ENCODE measurements at places on chromosomes 2 and 18.
A peak's percentile ranks its signal among the peaks of the same experiment; 100 is the strongest.

GRCh38 chr2:50364511-50364910 lies 667.4 kb downstream of the NRXN1 start:
- no peak for DNase-seq

GRCh38 chr2:34492561-34493455 lies 893.7 kb upstream of the FAM98A start:
- DNase-seq = no peak

DNA sequence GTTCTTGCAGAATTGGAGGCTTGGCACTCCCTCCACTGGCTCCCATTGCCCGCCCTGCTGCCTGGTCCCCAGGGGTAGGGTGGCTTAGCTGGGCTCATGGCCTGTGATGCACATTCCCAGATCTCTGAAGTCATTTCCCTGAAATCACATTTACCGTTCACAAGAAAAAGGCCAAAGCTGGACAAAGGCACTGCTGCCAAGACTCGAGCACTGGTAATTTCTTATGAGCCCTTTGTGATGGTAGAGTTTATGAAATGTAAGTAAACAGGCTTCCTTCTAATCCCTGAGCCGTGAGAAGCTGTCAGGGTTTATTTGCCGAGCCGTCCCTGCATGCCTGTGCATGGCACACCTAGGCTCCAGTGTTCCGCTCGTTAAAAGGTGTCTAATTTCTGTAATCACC lies 247.2 kb upstream of the EPAS1 start:
- no peak for DNase-seq

DNA sequence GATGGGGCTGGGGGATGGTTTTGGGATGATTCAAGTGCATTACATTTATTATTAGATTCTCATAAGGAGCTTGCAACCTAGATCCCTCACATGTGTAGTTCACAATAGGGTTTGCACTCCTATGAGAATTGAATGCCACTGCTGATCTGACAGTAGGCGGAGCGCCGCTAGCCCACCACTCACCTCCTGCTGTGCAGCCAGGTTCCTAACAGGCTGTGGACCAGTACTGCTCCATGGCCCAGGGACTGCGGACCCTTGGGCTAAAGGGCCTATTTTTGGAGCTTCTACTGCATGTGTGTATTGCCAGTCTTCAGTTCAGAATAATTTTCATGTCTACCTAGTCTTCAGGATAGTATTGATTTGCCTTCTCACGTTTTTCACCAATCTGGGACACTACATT lies 165.3 kb upstream of the TWIST2 start:
- DNase-seq = no peak

DNA sequence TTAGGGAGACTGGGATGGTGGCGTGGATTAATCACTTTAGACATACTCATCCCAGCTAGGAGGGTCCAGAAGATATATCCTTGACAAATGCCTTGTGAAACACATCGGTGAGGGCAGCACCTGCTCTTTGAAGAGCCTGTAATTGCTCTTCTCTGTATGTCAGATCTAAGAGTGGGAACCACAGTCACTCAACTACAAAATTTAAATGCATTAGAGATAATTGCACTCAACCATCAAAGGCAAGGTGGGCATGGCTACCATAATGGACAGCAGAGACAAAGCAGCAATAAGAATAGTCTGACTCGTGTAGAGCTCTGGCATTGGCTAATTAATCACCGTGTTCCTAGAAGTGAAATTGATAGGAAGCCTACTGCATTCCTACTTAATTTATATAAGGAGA lies 96.8 kb downstream of the ERBB4 start:
- no peak for DNase-seq

- DNase-seq = peak; percentile 54
Measured at GRCh38 chr2:17171446-17172049, 346.7 kb downstream of the RAD51AP2 start.

DNA sequence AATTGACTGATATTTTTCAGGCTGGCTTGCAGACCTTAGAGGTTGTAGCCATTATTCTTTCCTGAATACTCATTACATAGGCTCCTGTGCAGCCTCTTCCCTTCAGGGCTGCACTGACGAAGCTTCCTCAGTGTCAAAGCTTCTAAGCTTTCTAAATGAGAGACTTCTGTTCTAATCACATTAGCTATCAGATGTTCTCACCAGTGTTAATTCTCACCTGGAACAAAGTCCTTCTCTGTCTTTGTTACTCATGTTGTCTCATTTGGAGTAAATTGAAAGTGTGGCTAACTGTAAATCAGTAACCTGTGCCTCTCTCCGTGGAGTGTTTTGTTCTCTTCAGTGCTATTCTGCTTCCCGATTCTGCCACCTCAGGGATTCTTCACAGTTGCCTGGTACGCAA lies 76.9 kb downstream of the MC4R start:
- no peak for DNase-seq

- DNase-seq = peak; percentile 61
Measured at GRCh38 chr2:63023444-63023843, 27.2 kb upstream of the OTX1 start.

DNA sequence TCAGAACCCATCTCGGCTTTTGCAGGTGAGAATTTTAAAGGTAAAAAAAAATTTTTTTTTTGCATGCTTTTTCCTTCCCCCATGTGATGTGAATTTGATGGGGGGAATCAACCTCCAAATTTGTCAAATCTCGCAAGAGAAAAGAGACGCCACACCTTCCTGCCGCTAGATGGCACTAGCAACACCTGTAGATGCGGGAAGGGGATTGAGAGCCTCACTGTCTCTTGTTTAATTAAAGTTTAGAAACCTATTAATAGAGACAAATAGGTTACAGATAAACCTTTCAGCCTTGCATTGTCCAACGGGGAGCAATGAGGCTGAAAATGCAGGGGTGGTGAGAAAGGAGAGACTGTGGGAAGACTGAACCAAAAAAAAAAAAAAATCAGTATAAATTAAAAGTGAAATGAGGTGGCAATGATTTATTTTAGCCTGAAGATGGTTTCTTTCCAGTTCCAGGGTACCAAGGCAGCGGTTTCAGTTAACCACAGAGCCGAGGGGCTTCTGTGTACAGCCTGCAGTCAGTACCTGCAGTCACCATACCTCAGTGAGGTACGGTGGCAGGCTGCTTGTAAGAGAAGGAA lies 84.6 kb downstream of the NRP2 start:
- peak; percentile 56 for DNase-seq

DNA sequence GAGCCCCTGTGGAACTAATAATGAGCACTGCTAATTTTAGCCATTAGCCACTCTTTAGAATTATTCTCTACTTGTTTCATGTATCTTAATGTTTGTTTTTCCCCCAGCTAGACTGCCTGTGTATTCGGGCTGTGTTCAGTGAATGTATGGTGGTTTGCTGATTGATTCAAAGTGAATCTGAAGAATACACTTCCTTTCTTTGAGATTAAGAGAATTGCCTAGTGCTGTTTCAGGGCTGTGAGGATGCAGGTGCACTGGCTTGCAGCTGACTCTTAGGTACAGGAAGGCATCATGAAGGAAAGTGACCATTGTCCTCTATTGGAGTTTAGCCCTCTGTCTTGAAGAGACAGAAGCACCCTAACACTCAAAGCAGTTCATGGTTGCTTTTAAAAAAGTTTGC lies 138.7 kb downstream of the CERS6 start:
- no peak for DNase-seq

- DNase-seq = no peak
Measured at GRCh38 chr2:118845522-118846441, 1.7 kb downstream of the EN1 start.

DNA sequence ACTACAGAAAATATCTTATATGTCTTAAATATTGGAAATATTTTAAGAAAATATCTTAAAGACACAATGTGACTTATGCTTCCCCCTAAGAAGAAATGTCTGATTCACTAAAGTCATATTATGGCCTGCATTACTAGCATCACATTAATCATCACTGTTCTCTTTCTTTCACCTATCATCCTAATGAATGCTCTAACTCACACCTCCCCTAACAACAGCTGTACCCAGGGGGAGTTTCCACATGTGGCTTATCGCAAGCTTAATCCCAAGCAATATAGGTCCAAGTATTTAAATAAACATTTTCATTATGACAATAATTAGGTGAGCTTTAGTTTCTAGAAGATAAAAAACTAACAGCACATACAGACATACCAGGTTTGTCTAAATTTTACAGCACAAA lies 39.6 kb downstream of the REV1 start:
- DNase-seq = no peak

- DNase-seq = no peak
Measured at GRCh38 chr2:189556526-189556925, 24.1 kb downstream of the SLC40A1 start.

DNA sequence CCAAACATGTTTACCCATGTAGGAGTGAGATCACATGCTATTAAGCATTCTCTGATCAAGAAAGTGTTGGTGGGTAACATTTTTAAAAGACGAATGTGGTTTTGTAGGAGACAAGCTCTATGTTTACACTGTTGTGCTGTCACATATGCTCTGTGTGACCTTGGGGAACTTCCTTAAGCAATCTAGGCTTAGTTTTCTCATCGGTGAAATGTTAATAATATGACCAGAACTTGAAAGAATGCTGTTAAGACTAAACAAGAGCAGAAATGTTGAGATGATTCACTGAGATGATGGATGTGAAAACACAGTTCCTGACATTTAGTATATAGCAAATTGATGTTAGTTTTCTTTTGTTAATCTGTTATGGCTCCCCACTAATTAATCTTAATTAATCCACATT lies 860.9 kb upstream of the CNTNAP5 start:
- DNase-seq = no peak

DNA sequence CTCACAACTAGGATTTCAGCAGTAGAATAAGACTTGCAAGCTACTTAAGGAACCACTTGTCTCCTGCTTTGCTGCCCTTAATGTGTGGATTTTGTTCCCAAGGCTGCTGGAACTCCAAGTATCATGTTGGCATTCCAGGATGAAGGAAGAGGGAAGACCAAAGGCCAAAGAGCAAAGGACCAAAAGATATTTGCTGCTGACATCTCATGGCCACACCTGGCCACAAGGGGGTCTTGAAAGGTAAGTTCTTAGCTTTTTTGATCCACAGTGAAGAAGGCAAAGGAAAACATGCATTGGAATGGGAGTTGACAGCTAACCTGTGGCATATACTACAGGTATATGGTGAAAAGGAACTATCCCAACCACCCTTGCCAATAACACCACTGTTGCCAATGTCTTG lies 3.9 kb upstream of the MATN3 start:
- no peak for DNase-seq

GRCh38 chr2:12727065-12727464 lies 10.3 kb downstream of the TRIB2 start:
- no peak for DNase-seq

DNA sequence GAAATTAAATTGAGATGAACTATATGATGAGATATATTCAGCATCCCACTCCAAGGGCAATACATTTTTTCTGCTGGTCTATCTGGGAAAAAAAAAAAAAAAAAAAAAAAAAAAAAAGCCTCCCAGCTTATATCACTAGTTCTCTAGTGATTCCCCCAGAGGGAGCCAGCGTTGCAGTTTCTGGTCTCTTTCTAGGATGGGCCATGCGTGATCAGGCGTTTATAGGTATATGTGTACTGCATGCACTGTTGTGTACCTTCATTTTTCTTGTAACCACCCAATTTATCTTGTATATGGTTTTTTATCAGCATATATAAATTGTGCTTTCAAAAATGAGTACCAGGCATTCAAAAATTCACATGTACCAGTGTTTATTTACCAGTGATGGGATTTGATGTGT lies 35.1 kb downstream of the DCDC2C start:
- DNase-seq = no peak
